ENCODE measurements at places on chromosomes 2 and 18.
A peak's percentile ranks its signal among the peaks of the same experiment; 100 is the strongest.

DNA sequence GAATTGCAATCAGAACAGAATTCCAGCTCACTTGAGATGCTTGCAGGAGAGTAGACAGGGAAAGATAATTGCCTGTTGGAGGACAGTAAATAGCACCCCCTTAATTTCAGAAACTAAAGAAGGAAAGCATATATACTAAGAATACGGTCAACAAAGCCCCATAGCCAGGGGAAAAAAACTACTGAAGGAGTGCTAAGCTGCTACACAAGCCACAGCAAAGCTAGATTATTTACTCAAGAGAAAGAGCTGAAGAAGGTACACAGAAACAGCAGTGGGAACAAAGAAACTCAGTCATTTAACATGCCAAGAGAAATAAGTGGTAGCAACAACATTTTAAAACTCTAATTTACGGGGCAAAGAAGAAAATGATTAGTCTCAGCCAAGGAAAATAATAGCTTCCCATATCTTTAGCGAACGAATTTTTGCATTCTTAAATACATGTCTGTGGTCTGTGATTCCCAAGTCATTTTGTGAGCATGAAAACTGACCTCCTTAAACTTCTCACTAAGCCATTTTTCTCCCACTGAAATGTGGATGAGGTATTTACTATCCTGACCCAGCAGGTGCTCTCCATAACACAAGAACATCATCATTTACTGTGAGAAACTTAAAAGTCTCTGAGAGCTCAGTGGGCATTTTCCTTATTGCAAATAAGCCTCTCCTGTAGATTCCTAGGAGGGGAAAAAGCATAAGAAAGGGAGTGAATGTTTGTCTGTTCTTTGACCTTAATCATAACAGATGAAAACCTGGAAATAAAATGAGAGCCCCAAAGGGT, 196.0 kb downstream of the PAX3 start:
- no peak for DNase-seq

GRCh38 chr2:239293775-239294430, 106.9 kb downstream of the HDAC4 start:
- DNase-seq: peak; percentile 57

GRCh38 chr2:208545403-208546042, 138.9 kb downstream of the PTH2R start:
- no peak for DNase-seq

DNA sequence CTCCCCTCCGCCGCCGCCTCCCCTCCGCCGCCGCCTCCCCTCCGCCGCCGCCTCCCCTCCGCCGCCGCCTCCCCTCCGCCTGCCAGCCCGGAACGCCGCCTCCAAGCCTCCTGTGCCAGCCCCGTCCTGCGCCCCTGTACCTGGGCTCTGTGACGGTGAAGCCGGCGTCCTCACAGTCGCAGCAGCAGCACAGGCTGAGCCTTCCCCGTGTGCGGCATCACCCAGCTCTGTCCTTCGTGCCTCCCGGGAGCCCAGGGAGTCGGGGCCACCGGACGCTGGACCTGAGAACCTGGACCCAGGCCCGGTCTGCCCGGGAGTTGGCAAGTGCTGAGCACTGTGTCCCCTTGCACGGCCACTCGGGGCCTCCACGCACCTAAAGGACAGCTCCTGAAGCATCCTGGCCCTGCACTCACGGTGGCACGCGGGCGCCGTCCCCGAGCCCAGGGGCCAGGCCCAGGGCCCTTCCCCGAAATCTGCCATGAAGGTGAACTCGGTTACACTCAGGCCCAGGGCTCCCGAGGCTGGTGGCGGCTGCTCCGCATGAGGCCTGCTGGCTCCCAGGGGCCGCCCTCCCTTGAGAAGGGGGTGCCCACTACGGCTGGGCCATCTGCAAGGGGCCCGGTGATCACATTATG, 32.9 kb downstream of the RTP5 start:
- DNase-seq: no peak

GRCh38 chr2:218536804-218537494, 31.2 kb downstream of the USP37 start:
- no peak for DNase-seq

GRCh38 chr2:202870431-202871299, 901 bp downstream of the ICA1L start:
- DNase-seq: peak; percentile 51

- DNase-seq: no peak
Observed at GRCh38 chr18:52844323-52844722, 504.3 kb downstream of the DCC start.

DNA sequence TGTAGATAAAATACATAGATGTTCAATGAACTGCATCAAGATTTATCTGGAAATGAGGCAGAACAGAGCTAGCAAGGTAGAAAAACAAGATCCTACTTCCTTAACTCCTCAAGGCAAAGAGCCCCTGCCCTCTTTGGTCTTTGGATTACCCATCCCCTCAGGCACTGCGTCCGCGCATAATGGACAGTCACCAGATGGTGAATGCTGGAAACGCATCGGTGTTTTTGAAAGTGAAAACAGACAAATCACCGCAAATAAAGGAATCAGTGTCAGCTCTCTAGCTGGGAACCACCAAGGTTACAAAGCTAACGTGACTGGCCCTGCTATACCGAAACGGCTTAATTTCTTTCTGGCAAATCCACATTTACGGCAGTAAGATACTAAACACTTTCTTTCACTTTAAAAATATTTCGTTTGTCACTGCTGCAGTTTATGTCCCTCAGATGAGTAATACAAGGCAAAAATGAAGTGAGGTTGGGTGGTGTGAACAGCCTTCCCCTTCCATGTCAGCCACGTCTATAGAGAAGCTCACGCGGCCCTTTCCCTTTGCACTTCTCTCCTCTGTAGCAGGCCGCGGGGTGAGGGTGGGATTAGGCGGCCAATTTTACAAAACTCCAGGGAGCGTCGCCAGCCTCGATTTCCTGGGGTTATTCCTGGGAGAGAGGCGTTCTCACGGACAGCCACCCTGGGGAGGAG, 627 bp upstream of the GALR1 start:
- no peak for DNase-seq

DNA sequence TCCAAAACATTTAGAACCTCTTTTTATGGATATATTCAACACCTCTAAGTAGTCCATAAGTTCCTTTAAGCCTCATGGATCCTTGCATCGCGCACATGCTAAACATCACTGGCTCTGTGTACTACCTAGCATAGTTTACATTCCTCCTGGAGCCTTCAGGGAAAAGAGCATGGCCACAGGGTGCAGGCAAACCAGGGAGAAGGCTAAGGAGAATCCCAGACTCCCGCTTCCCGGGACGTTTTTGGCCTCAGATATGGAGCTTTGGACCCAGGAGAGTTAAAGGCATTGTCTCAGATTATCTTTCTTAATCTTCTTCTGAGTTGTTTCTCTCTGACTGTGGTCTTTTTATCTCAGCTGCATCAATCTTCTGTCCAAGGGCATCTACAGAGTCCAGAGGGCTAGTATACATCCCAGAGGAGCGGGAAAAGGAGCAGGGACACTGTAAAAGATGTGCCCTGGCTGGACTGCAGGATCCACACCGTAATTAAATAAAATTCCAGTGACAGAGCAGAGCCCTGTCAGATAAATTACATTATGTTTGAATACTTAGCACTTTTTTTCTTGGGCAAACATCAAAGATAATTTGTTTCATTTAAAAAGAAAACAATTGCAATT, 36.9 kb downstream of the RIT2 start:
- DNase-seq: no peak

DNA sequence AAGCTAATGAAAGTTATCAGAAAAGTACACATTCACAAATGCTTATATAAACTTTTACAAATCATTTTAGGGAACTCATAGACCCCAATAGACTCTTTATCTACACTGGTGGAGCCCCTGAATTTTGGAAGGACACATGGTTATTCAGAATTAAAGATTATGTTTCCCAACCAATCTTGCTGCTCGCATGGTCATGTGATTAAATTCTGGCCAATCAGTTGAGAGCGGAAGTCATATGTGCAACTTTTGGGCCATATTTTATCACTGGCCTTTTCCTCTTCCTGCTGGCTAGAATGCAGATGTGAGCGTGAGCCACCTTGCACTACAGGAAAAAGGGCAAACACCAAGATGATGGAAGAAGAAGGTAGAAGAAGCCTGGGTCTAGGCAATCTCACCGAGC, 19.8 kb downstream of the THOC1 start:
- DNase-seq: no peak

DNA sequence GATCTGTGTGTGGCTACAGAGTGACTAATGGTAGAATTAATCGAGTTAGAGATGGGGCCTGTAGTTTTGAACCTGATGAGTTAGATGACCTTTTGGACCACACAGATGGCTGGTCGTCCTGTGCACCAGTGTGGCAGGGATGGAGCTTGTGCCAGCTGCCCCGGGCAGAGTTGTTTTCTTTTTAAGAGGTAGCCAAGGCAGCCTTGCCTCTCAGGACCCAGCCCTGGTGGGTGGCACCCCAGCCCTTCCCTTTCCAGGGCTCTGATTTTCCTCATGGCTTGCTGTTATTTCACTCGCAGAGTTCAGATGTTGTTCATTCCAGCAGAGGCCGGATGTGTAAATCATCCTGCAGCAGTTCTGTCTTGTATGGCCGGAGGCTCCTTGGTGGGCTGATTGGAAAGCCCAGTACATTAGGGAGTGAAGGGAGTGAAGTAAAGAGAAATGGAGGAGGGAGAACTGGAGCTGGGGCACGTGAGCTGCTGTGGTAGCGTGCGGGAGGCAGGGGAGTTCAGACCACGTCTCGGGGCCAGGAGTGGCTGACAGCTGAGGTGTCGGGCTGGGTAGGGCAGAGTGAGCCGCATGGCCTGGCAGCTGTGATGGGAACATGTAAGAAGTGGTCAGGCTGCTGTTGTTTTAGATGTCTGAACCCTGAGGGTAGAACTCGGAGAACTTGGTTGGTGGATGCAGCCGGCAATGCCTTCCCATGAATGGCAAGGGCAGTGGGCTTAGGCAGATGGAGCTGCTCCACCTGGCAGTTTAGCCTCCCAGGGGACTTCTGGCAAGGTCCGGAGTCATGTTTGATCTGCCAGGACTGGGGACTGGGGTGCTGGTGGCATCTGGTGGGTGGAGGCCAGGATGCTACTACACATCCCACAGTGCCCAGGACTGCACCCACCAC, 28.8 kb downstream of the ASAP2 start:
- no peak for DNase-seq

GRCh38 chr18:13318731-13319501, 100.4 kb downstream of the LDLRAD4 start:
- DNase-seq: no peak

GRCh38 chr2:100321179-100321865, 979 bp downstream of the LONRF2 start:
- no peak for DNase-seq

- DNase-seq: no peak
Observed at GRCh38 chr2:140473851-140474250, 1657.0 kb downstream of the LRP1B start.

DNA sequence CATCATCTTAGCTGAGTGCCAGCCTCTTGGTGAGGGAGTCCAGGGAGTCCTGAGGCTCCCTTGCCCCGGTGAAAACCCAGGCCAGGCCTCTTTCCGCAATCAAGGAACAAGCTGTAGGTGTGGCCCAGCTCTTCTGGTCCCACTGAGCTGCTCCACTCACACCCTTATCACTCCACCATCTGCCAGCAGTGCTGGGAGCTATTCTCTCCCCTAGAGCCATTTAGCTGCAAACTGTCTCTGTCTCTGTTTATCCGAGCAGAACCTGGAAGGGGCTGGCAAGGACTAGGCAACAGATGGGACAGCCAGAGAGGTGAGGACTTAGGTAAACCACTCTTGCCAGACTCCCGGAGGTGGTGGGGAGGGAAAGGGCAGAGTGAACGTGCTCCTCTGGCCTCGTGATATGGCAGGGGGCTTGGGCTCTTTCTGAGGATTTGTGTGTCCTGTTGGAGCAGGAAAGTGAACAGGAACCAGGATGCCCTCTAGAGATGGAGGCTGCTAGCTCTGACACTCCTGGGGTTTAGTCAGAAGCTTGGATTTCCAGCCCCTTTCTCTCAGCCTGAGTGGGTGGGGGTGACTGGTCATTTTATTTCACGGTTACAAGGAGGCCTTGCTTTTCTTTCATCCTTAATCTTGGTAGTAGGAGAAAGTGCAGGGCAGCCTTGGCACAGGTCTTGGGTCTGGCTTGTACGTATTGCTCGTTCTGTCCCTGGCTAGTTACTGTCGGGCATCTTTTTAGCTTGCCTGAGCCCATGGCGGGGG, 19.6 kb downstream of the B3GNT2 start:
- DNase-seq: no peak

All from activated CD4-positive, alpha-beta T cell treated with anti-CD3 and anti-CD28 coated beads, Interleukin-2, amount 50 U/mL, for 4 hours (primary cell).